ENCODE measurements at places on chromosomes 1 and 21.

GRCh38 chr1:26034504-26035202, 11.3 kb downstream of the SLC30A2 start:
- no peak for DNase-seq

GRCh38 chr1:5448486-5448885, 543.7 kb downstream of the NPHP4 start:
- no peak for DNase-seq

DNA sequence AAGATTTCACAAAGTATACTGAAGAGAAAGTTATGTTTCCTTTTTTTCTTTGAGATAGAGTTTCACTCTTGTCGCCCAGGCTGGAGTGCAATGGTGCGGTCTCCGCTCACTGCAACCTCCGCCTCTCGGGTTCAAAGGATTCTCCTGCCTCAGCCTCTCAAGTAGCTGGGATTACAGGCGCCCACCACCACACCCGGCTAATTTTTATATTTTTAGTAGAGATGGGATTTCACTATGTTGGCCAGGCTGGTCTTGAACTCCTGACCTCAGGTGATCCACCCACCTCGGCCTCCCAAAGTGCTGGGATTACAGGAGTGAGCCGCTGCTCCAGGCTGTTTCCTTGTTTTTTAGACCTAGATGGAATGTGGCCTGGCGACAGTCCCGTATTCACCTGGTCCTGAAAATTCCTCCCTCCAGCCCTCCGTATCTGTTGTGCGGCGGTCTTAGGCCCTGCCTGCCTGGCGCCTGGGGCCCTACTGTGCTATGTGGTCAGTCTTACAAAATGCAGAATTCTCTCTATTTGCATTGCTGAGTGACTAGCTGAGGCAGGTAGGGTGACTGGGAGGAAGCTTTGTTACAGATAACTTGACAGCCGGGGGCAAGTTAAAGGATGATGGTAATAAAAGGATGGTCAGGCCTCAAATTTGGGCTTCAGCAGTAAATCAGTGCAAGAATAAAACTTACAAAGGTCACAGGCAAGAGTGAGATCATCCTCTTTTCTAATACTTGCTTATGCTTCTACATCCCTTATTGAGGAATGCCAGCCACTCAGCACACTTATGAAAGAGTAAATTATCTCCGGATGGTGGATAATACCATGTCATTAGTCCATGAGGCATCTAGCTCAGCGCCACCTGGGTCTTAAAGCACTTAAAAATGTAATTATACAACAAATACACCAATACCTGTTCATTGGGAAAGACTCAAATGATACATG, 30.3 kb downstream of the PARK7 start:
- DNase-seq = no peak

GRCh38 chr1:1196431-1197187, 9.8 kb downstream of the TNFRSF18 start:
- DNase-seq = no peak
